ENCODE measurements at places on chromosomes 6 and 20.

GRCh38 chr20:35339007-35339406, 46.8 kb upstream of the FAM83C start:
- DNase-seq = no peak

DNA sequence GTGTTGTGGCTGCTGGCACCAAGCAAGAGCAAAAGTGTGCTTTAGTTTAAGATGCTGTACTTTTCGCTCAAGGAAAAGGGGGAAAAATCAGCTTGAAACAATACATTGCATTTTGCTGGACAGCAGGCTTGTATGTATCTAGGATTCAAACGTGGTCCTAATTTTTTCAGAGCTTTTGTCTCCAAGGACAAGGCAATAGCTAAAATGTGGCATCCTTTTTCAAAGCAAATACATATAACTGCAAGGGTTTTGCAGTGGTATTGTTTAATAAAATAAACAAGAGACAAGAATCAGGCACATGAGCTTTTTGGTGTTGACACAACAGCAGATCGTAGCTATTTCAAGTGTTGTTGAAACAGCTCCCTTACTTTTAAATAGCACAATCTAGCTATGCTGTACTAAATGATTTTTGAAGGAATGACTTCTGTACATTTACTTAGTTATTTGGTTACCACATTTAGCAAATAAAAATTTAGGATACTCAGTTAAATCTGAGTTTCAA, 137.0 kb upstream of the HEY2 start:
- no peak for DNase-seq

DNA sequence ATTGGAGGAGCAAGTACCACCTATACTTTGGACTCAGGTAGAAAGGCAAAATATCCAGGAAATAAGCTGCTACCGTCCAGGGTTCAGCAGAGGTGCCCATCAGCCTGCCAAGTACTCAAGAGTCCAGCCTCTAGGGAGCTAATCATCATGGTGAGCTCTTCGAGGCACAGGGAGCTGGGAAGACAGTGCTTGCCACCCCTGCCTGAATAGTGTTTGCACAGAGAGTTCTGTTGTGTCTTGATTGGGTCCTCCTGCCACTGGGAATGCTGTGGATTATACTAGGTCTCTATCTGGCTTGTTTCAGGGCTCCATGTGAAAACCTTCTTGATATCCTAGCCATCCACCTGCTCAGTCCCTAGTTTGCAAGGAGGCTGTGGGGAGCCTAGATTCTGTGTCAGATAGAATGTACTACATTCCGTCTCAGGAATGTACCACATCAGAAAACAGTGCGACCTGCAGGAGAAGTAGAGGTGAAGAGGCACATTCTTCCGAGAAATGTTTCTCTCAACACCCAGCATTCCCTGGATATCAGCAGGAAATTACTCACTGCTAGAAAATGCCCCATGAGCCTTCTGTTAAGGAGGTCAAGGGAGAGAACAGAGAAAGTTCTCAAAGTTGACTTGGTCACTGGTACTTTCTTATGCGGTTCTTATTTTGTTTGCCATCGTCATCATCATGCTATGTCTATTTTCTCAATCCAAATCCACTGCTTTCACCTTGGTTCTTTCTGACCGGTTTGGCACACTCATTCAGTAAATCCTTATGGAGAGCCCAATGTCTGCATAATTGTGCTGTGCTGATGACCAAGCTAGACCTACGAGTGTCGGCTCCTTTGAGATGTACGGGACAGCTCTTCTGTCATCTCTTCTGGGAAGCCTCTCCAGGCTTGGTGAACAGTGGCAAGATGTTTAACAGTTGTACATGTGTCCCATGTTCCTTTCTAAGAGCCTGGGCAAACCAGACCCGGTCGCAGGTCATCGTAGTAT, 30.7 kb downstream of the PTPN1 start:
- DNase-seq = no peak

DNA sequence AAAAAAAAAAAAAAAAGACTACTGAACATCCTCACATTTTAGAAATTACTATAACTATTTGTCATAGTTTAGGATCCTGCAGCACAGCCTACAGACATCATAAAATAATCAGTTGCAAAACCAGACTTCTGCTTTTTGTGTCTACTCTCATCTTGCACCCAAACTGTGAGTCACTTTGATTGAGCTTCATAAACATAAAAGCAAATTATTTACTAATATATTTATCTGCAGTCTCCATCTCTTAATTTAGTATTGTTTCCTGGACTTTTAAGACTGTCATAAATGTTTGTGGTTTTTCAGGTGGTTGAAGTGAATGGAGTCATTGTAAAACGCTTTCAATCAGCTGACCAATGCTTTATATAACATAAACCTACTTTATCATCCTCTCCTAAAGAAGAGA, 14.8 kb upstream of the CALHM6 start:
- peak; percentile 27 for DNase-seq

- no peak for DNase-seq
Observed at GRCh38 chr6:21742238-21742660, 148.7 kb downstream of the SOX4 start.

DNA sequence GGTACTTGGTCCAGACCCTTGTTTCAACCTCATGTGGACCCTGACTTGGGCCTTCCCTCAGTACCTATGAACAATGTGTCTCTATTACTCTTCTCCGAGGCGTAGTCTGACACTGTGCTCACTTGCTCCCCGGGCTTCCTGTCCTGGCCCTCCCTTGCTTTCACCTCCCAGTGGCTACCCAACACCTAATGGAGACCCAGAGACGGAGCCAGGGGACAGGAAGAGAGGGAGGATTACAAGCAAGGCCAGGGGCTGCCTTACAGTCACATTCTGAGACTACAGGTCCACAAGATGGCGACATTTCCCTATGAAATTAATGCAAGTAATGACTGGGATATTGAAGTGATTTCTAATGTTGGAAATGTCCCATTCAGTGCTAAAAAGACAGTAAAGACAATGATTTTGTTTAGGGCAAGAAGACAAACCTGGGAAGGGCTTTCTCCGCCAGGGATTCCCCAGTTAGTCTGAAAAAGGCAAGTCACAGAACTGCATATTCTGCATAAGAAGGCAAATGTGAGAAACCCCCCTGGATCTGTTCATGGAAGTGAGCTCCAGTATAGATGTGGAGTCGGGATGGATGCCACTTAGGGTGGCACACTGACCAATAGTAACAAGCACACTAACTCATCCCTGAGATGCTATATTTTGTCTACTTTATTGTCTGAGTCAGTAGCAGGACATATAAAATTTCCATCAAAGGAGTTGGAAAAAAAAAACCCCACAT, 44.0 kb upstream of the ZBTB24 start:
- peak; percentile 69 for DNase-seq

DNA sequence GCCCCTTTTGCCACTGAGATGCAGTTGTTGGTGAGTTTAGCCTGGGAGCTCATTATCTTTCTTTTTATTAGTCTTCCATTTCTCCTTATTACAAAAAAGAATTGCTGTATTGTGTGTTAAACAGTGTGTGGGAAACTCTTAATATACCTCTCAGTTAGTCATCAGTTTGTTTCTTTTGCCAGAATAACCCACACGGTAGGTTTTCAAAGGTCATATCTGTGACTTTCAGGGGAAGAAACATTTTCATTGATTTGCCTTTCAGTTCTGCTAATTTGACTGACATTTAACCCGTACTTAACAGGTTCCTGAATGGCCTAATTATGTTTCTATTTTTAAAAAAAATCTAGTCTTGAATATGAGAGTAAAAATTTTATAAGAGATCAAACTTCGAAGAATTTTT, 145.3 kb downstream of the KHDC1L start:
- DNase-seq = no peak

GRCh38 chr6:90586546-90586835, 381 bp downstream of the MAP3K7 start:
- peak; percentile 6 for DNase-seq

- DNase-seq = peak; percentile 65
Observed at GRCh38 chr6:18214003-18214402, 50.3 kb downstream of the DEK start.

Data from MM.1S (cell line).